ENCODE measurements at places on chromosomes 7 and 10.
A peak's percentile ranks its signal among the peaks of the same experiment; 100 is the strongest.

DNA sequence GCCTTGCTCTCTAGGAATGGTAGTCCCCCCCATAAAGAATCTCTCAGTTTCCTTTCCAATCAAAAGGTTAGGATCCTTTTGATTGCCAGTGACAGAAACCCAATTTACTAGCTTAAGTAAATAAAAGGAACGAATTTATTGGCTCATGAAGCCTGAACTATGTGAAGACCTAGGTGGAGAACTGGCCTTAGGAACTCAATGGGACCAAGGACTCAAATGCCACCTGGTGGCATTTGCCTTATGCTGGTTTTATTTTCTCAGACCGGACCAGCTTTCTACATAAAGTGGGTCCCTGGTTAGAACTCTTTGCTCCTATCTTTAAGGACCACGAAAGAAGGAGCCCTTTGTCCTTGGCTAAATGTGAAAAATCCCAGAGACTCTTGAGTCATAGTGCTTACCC is 25.4 kb downstream of the CFTR start:
- DNase-seq = no peak

GRCh38 chr7:152637161-152637560 is 38.8 kb downstream of the XRCC2 start:
- no peak for DNase-seq

- DNase-seq = no peak
Measured at GRCh38 chr7:133819695-133820094, 307.4 kb upstream of the LRGUK start.

DNA sequence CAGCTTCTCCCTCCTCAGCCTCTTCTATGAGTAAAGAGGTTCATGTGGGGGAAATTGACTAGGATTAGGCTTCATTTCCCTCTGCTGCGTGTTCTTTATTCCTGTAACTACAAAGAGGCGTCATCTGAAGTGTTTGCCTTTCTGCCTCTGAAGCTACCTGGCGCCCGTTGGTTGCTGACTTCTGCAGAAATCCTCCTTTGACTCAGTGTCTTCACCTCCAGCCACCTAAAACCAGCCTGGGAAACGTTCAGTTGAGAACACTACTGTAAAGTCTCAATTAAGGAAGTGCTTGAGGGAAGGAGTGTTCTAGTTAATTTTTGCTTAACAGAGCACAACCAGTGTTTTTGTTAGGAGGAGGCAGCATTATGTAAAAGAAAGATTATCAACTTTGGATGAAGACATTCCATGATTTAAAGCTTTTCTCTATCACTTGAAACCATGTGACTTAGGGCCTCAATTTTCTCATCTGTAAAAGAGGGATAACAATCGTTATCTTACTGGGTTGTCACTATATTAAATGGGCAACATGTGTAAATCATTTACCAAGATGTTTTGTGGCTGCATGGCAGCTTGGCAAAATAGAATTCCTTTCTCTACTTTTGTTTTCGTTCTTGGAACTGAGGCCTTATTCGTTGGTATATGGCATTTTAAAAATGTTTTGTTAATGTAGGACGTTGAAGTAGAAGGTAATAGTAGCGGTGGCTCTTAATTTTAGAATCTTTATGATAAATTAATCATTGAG is 642.9 kb downstream of the SDK1 start:
- DNase-seq = no peak

GRCh38 chr10:113045147-113046055 is 95.4 kb downstream of the TCF7L2 start:
- peak; percentile 92 for DNase-seq

- DNase-seq = no peak
Measured at GRCh38 chr7:124171068-124171467, 138.2 kb upstream of the TMEM229A start.

DNA sequence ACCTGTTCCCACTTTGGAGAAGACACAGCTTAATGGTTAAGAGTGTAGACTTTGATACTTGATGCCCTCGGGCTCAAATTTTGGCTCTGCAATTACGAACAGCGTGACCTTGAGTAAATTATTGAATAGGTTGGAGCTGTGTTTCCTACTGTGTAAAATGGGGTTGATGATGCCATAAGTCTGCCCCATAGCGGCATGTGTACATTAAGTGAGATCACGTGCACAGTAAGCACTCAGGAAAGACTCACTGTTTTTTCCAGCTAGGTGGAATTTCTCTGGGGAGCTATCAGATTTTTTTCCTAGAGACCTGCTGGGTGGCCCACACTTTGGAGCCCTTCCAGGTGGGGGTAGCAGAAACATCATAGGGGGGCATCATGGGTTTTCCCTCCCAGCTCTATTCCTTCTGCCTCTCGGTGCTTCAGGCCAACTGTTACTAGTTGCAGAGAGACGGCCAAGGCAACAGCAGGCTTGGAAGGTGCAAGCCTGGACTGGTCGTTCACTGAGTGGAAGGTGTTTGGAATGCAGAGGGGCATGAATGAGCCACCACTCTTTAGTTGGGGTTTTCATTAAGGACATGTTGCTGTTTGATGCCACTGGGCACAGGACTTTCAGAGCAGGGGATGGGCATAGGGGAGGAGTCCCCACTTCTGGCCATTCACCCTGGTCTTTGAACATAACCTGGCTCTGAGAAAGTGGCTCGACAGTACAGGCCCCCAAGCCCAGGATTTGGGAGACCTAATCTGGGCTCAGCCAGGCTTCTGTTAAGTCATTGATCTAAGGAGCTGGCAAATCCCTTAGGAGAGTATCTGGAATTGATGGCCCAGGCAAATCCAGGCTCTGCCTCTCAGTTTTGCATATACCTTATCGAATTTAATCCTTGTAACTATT is 64.0 kb downstream of the SYPL1 start:
- DNase-seq = no peak

DNA sequence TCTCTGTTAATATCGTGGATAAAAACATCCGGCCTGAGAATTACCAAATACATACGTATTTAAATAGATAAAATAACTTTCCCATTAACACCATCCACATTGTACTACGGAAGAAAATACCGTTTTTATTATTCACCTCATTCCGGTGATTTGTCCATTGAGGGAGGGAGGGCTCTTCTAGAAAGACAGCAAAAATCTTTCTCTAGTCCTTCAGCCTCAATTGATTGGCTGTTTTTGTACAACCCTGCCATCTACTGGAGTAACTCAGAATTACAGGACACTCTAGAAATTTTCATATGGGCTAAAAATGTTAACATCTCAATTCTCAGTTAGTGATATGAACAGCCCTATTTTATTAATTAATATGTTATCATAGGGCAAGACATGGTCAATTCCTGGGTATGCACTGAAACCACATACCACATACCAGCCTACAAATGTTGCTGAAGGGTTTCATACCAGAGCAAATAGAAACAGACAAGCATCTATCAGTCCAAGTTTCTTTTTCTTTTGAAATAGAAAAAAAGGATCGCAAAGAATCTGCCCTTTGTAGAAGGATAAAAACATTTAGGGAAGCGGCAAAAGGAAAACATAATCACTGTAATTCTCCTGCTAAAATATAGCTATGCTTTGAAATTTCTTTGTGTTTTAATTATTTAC is 55.8 kb upstream of the CDCA7L start:
- peak; percentile 75 for DNase-seq

DNA sequence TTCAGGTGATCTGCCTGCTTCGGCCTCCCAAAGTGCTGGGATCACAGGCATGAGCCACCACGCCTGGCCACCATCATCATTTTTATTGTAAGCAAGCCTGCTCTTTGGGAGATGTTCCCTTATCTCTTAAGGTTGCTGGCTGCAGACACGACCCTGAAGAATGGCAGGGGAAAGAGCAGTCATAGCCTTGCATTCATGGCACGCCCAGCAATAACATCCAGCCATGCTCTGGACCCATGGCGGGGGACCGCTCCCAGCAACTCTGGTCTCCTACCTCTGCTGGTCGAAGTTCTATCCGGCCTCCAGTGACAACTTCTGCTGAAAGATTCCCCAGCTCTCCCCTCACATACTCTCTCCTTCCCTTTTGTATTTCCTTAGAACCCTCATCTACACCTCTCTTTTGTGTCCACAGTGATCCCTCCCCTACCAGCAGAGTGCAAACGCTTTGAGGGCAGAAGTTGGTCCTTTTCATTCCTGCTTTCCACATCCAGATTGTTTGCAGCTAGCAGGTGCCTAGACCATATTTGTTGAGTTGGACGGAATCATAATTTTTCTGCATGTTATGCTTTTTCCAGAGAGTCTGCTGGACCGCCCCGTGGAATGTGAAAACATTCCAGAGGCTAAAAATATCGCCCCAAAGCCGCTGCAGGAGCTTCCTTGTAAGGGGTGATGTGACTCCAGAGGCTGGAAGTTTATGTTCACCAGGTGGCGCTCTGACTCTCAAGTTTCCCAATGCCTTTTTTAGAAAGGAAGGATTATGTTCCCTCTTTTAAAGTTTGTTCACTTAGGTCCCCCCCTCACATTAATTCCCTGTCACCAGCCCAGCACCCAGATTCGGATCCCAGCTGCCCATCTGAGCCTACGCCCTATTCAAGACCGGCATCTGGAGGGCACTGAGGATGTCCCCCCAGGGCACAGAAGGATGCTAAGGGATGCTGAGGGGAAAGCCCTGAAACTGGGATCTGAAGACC is 4.3 kb upstream of the MARVELD1 start:
- DNase-seq = peak; percentile 77

DNA sequence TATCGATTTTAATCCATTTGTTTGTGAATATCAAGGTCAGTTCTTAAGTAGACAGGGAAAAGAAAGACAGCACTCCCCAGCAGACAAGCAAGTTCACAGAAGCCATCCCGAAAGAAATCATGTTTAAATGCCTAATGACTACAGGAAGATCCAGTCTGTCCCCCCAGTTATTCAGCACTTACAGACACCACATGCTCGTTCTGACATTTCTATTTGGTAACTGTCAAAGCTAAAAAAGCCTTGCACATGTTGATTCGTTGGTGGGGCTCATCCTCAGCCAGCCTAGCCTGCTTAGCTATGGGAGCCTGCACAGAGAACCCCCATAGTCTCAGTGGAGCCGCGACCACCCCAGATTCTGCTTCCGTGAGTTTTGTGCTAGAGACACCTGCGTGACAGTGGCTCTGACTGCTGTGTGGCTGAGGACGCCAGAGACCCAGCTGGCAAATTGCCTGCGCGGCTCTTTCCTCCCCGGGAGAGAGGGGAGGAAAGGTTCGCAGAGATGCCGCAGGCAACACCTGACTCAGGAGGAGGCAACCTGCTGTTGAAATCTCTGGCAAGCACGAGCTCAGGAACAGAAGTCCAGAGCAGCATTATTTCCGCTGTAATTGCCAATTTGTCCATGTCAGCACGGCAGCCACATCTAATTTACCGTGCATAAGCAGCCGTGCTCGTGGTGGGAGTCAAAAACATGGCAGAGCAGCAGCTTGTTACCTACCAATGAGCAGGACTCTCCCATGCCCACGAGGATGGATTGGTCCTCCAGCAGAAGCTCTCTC is 194.2 kb downstream of the GPAM start:
- DNase-seq = no peak

DNA sequence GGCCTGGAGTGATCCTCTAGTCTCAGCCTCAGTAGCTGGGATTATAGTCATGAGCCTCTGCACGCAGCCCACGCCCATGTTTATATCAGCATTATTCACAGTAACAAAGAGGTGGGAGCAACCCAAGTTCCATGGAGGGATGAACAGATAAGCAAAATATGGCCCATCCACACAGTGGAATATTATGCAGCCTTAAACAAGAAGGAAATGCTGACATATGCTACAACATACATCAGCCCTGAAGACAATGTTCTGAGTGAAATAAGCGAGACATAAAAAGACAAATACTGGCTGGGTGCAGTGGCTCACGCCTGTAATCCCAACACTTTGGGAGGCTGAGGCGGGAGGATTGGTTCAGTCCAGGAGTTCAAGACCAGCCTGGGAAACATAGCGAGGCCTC is 21.5 kb upstream of the PFKFB3 start:
- DNase-seq = no peak

GRCh38 chr10:91042069-91042468 is 121.2 kb upstream of the ANKRD1 start:
- DNase-seq = peak; percentile 24

GRCh38 chr7:135285547-135286233 is 52.1 kb downstream of the STRA8 start:
- DNase-seq = no peak

- DNase-seq = peak; percentile 93
Measured at GRCh38 chr10:88979153-88979562, 11.4 kb upstream of the FAS start.

DNA sequence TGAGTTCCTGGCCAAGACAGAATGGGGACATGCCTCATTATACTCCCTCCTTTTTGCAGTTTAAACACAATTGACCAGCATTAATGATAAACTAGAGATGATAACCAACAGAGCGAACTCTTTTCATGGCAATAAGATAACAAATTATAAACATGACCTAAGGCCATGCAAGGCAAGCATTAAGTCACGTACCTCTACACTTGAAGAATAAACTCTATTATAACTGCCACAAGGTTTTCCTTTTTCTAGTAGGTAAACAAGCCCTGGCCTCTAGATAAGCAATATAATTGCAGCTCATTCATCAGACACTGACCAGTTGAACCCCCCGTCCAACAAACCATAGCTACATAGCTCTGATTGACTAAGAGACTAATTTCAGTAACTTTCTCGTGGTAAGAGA is 767.0 kb downstream of the GRM8 start:
- DNase-seq = no peak

GRCh38 chr7:128744366-128744905 is 5.3 kb downstream of the CALU start:
- DNase-seq = no peak

- DNase-seq = peak; percentile 3
Measured at GRCh38 chr10:89904755-89905154, 203.4 kb downstream of the KIF20B start.

DNA sequence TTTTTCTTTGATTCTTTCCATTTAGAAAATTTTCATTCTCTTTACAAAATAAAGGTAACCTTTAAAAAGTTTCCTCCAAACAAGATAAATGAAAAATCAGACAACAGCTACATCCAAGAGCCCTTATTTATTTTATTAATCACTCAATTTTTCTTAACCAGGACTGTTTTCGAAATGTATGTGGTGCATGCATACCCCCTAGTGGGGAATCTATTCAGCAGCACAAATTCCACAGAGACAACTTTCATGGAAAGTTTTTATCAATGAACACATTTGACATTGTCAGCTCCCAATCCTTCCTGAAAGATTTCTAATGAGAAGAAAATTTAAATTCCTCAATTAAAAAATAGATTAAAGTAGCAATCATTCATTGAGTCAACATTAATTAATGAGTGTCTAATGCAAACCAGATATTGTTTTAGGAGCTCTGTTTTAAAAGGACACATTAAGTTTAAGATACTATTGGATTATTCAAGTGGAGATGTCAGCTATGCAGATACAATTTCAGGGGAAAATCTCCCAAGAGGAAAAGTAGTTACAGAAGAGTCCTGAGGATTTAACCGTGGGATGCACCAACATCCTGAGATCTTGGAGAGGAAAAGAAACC is 5.2 kb upstream of the HTR7 start:
- peak; percentile 66 for DNase-seq

- no peak for DNase-seq
Measured at GRCh38 chr10:84160663-84161362, 12.8 kb upstream of the GPR15LG start.

GRCh38 chr7:150937848-150938561 is 40.1 kb downstream of the KCNH2 start:
- peak; percentile 39 for DNase-seq

DNA sequence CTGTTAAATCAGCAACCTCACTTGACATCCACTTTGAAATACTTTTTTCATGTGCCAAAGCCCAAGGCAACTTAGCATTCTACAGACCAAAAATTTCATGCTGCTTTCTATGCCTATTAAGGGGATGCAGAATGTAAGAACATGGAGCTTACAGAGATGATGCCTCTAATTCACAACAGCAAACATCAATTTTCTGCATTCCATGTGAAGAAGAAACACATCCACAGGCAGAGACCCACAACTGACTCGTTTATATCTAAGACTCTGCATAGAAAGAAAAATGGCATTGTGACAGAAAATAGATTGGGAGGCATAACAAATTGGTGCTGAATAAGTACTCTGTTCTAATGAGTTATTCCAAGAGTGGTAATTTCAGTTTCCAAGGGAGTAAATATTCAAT is 107.6 kb downstream of the SGMS1 start:
- no peak for DNase-seq

Data from fibroblast of mammary gland (primary cell).